ENCODE measurements at places on chromosomes 2 and 18.
A peak's percentile ranks its signal among the peaks of the same experiment; 100 is the strongest.

GRCh38 chr18:56678836-56679565 lies 27.8 kb downstream of the WDR7 start:
- no peak for DNase-seq

DNA sequence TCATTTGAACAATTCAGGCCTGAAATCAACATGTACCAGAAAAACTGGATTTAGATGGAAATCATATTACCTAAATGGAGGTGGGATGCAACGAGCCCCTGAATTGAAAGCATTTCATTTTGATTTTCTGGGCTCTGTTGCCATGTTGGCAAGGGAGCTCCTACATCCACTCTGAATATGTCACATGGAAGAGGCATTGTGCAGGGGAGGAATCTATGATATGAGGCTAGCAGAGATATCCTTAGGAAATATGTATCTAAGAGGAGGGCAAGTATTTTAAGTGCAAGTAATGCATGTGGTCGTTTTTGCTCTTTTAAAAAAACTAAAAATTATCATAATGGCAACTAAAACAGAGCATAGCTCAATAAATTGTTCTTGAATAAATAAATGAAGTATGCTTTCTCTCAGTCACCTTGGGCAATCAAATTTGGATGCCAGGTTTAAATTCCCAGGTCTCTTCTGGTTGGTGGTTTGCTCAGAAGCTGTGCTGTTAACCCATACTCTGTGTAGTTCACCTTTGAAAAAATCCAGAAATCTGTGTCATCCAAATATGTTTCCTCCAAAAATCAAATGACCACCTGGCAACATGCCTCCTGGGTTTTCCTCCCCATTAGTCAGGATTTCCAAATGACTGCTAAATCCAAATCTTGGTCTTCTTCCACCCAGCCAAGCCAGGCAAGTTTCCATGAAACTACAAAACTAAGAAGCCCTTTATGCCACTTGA lies 6.5 kb upstream of the LGALSL start:
- DNase-seq: no peak

DNA sequence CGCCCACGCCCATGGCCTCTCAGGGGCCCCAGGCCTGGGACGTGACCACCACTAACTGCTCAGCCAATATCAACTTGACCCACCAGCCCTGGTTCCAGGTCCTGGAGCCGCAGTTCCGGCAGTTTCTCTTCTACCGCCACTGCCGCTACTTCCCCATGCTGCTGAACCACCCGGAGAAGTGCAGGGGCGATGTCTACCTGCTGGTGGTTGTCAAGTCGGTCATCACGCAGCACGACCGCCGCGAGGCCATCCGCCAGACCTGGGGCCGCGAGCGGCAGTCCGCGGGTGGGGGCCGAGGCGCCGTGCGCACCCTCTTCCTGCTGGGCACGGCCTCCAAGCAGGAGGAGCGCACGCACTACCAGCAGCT lies 2.4 kb downstream of the B3GNT7 start:
- DNase-seq: no peak

- DNase-seq: peak; percentile 27
These were observed 120.2 kb downstream of the GBX2 start for GRCh38 chr2:236047886-236048540.

DNA sequence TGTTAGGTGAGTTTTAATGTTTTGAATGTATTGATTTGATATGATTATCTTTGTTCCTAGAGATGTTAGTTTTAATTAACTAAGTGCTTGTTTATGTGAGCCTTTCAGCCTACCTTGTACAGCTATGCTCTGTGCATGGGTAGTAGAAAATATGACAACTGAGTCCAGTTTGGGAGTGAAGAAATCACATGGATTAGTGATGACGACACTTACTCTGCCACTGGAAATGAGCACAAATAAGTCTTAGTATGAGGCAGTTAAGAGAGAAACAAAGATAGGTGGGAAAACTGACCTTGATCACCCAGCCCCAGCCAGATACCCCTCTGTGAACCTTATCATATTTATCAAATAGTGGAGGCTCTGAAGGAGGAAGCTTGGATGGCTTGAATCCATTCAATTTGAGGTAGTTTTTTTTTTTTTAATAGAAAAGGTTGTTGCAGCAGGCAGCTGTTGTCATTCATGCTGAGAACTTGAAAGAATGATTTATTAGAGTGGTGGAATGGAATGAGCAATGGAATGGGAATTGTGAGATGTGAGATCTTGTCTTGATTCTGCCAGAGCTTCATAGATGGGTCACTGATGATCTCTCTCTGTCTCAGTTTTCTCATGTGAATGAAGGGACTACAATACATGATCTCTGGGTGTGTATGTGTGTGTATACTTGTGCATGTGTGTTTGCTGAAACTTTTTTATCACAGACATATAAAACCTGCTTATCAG lies 96.4 kb downstream of the MAP3K20 start:
- DNase-seq: no peak
